ENCODE measurements at places on chromosomes 3 and 15.

DNA sequence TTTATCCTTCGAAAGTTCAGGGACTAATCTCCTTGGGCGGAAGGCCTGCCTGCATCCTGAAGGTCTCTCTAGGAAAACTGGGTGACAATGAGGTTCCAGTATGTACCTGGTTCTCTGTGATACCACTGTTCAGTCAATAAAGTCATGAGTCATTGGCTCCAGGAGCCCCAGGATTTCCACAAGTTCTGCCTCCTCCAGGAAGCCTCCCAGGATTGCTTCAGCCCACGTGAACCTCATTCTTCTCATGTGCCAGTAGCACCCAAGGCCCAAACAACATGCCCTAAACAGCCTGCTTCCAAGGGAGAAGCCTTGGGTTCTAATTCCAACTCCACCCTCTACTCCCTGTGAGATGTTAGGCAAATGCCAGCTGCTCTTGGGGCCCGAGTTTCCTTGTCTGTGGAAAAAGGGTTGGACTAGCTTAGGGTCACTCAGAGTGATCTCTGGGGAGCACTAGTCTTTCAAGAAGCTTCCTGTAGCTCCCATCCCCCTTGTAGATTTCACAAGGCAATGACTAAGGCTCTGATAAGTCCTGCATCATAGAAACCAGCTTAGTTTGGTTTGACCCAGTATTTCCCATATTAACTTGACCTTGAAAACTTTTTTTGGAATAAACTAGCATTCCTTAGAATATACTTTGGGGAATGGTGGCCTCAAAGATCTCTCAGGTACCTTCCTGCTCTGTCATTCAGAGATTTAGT lies 118.3 kb upstream of the ATP2B2 start:
- DNase-seq = no peak

DNA sequence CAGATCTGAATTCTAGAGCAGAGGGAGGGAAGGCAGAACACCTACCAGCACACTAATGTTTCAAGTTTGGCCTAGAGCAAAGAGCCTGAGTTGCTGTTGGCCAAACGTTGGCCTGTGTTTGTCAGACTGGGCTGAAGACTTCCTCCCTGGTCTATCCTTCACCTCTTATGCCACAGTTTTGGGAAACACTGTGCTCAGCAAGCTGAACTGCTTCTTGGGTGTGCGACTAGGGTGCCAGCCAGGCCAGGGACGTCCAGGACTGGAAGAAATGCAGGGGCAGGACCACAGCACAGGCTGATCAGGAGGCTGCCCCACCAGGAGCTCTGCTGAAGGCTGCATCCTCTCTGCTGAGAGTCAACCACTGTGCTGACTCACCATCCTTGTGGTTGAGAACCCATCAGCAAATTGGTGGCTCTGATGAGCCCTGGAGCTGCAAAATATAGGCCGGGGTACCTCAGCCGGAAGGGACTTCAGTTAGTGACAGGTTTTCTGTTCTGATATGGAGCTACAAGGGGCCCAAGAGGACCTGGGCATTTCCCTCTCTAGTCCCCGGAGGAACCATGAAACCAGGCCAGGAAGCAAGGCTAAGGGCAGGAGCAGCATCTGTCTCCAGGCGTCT lies 131.6 kb upstream of the RASGRP1 start:
- DNase-seq = no peak

- no peak for DNase-seq
Measured at GRCh38 chr3:31252216-31253185, 280.2 kb upstream of the STT3B start.

GRCh38 chr15:53665930-53666329 lies 93.5 kb downstream of the WDR72 start:
- no peak for DNase-seq

DNA sequence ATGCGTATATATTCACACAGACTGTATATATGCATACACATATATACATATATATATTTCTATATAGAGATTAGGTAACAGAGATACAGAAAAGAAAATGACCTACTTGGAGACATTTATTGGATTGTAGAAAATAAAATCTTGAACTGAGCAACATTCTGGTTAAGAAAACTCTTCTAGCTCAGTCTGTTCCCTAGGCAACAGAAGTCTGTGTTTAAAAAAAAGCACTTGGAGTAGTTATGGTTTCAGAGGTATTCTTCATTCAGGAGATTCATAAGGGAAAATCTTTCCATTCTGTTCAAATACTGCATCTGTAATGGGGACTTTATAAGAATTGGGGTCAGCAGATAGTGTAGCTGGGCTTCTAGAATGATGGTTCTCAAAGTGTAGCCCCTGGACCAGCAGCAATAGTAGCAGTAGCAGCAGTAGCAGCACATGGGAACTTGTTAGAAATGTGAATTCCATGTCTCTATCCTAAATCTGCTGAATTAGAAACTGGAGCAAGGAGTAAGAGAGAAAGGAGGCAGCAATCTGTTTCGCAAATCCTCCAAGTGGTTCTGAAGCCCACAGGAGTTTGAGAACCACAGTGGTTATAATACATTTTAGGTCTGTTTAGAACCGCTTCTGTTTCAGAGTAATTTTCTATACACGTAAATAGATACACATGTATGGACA lies 112.8 kb upstream of the TMEM108 start:
- DNase-seq = no peak

DNA sequence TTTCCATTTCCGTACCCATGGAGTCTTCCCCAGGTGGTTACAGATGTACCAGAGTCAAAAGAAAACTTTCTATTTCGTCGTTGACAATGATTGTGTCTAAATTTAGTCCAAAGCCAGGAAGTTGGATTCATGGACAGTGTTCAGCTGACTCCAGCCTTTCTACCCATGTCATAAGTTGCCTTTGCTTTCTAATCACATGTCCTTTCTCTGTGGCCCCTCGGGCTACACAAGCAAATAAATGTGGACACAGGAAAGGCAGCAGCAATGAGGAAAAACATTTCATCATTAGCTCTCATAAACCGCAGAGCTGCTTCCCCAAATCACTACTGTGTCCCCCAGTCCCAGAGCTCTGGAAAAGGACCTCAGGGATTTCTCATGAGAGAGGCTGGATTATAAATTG lies 82.0 kb downstream of the USF3 start:
- no peak for DNase-seq

DNA sequence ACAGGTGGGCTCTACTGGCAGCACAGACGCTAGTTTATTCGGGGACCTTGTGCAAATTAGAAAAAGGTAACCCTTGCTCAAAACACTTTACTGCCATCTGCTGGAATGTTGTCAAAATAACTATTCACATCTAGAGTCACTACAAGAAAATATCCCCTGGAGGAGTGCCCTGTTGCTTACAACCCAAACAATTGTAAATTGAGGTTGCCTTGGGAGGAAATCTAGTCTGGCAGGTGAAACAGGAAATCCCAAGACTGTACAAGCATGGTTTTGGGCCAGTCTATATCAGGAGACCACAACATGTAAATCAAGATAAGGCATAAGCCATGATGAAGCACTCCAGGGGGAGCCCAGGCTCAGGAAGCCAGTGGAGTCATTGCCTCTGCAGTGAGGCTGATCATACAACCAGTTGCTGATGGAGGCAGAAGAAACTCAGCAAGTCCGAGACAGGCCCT lies 136.8 kb upstream of the ACP3 start:
- DNase-seq = no peak

GRCh38 chr3:136869282-136869681 lies 7.3 kb downstream of the NCK1 start:
- no peak for DNase-seq

DNA sequence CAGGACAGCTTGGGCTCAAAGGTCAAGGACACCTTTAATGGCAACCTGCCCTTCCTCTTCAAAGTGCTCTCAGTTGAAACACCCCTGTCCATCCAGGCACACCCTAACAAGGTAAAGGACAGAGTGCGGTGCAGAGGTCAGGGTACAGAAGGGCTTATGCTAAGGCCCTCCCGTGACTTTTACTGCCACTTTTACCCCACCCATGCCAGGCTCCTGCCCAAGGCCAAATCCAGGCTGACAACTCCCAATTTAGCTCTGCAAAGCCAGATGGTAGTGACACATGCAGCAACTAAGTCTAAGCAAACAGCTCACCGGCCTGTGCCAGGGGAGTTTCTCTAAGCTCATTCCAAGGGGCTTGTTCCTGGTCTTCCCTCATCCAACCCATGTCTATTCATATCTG lies 1.6 kb downstream of the MPI start:
- no peak for DNase-seq

DNA sequence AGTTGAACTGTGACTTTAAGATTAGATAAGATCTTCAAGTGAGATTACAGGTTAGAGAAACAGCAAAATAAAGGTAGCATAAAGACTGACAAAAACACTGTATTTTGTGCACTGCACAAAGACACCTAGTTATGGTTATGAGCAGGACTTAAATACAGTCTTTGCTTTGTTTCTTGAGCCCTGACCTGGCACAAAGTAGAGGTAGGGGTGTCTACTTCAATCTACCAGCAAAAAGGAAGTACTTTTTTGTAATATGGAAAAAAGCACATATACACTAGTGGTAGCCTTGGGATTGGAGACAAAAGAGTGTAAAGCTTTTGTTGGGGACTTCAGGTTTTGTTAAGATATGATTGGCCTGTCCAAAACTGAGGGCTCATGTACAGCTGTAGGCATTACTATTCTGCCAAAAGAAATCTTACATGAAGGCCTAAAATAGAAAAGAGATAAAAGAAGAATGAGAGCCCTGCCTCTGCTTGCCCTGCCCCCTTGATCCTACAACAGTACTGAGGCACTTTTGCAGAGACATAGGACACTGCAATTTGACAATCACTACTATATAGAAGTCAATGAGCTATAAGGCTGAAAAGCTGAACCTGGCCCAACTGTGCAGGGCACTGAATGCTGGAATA lies 194.3 kb downstream of the CBLB start:
- no peak for DNase-seq

GRCh38 chr3:37862219-37862902 lies 681 bp downstream of the CTDSPL start:
- DNase-seq = peak; percentile 63

DNA sequence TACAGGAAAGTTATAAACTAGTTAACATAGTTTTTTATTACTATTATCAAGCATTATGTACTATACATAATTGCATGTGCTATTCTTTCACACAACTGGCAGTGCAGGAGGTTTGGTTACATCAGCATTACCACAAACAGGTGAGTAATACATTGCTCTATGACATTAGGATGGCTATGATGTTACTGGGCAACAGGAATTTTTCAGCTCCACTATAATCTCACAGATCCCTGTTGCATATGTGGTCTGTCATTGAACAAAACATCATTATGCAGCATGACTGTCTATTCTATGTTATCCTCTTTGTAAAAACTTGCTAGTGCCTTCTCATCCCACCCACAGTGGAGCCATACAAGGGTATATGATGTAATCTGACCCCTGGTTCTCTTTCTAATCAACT lies 36.5 kb upstream of the PDZRN3 start:
- no peak for DNase-seq

DNA sequence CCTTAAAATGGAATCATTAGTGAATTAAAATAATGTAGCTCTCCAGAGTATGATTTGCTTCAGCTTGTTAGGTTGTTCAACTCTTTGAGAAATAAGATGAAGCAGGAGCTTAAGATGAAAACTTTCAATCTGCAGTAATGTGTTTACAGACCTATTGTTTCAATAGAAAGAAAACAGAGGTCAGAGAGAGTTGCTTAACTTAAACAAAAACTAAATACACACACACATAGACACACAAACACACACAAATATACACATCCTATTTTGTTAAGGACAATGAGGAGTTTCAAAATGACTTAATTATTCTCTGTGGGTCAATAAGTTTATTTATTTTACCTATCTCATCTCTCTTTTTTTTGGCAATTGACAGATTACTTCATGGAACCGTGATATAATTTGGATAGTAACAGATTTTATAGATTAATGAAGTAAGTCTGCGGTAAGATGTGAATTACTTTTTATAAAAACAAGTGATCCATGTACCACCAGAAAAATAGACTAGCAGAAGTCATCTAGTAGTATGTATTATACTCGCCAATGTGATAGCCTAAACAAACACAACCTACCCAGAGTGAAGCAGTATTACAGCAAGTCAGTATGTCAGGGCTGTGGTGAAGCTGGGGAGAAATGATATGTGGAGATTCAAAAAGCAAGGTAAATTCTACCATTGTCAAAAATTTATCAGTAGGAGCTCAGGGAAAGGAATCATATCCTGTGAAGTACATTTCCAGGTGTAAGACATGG lies 76.7 kb upstream of the DCBLD2 start:
- no peak for DNase-seq

DNA sequence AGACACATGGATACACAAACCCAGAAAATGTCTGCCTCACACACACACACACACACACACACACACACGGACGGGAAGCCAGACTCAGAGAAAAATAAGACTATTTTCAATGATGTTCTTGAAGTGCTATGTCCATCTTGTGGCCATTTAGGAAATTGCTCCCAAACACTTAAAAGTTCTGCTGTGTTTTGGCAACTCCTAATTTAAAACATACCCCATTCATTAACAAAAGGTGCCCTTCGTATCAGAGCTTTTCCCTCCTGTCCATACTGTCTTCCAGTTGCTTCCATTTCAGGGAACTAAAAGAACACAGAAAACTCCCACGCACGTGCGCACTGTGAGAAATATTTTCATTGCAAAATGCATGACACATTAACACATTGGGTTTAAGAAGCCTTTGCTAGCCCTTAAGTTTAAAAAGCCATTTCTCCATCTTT lies 44.6 kb downstream of the SLC12A1 start:
- DNase-seq = no peak

DNA sequence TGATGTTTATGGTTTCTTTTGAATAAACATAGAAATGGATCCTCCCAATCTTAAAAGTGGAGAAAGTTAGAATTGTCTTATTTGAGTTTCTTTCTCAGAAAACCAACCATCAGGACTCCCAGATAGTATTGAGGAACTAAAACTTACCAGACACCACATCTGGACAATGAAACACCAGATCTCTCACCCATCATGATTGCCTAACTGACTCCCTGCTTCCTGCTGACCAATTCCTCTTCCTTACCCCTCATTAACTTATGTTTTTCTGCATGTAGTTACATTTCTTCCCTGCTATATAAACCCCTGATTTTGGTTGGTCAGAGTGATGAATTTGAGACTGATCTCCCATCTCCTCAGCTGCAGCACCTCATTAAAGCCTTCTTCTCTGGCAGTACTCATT lies 242.0 kb upstream of the SETMAR start:
- no peak for DNase-seq

DNA sequence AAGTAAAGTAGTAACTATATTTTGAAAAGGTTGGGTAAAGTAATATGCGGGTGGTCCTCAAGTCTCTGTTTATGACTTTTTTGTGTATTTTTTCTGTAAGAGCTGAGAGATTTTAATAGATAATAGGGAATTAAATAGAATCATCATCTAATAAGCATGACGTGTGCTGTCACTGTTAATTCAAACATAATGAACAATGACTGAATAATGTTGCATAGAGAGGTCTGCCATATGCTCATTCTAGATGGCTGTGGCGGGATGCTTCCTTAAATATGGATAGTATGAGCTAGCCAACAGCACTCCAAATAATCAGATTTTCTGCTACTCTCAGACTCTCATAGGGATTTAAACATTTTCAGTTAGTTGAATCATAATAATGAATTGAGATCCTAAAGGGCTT lies 302.8 kb upstream of the RBMS3 start:
- no peak for DNase-seq

DNA sequence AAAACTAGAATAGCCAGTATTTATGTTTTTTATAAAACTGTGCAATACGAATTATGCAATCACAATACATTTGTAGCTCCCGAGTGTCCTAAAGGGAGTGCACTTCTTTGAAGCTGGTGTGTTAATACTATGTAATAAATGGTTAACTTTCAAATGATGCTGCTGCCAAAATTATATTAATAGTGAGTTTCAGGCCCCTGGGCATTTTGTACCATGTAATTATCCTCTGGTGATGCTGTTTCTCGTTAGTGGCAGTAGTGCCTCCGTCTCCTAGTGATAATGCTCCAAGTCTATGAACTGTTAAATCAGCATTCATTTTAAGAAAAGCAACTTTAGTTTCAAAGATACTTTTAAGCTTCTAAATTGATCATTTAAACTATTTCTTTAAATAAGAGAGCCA lies 132.7 kb upstream of the BHLHE40 start:
- no peak for DNase-seq
